ENCODE measurements at places on chromosomes 6 and 20. TPM values are rescaled to one million over a fixed set of nuclear protein-coding genes. Genes with fewer than 3 reads are reported as not detected.

HLA-DMA gene
- 3.4 TPM for total RNA-seq

MROH8 gene
- total RNA-seq = 0.69 TPM

TXNDC5 gene
- 147 TPM for total RNA-seq

HCRTR2 gene
- total RNA-seq = not detected

TNF gene
- total RNA-seq = not detected

TAB2 gene
- total RNA-seq = 26.9 TPM

PKHD1 gene
- total RNA-seq = not detected

TRIM40 gene
- total RNA-seq = not detected

FIG4 gene
- total RNA-seq = 3.8 TPM

ATP6V1G2 gene
- total RNA-seq = 0.69 TPM

GSTA4 gene
- total RNA-seq = 8.0 TPM

NHSL1 gene
- 4.1 TPM for total RNA-seq

ENPP4 gene
- 0.24 TPM for total RNA-seq

FAM110A gene
- 11.6 TPM for total RNA-seq

IP6K3 gene
- total RNA-seq = 0.31 TPM

TRIM10 gene
- not detected for total RNA-seq

TPBG gene
- 47.3 TPM for total RNA-seq

CABLES2 gene
- total RNA-seq = 6.1 TPM

GRIK2 gene
- 0.21 TPM for total RNA-seq

MGME1 gene
- total RNA-seq = 42.2 TPM

EPHA7 gene
- total RNA-seq = 0.04 TPM
